Kidney tubule cell (primary cell): ENCODE measurements at places on chromosomes 11 and 22.

- DNase-seq = no peak
Measured at GRCh38 chr22:36317658-36318271, 64.8 kb downstream of the APOL1 start.

GRCh38 chr11:96715208-96715607 is 325.4 kb downstream of the JRKL start:
- DNase-seq = no peak

DNA sequence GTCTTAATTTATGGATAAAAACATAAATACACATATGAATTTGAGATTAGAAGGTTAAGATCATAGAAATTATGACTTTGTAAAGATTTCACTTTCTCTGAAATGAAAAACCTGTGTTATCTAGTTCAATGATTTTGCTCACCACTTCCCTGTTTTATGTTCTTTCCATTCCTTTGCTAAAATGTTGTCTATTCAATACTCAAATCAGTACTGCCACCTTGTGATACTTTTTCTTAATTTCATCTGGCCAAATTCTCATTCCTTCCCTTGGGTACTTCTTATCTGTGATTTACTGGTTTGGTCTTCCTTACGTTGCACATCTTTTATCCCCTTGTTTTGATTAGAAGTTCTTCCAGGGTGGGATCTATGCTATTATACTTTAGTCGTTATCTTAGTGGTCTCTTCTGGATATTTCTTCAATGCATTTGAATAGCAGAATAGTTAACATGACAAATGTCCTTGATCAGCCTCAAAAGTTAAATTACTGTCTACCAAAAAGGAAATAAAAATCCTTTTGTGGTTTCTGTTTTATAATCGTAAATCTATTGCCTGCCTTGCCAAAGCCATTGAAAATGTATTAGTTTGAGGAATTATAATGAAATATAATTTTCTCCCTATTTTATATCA is 197.0 kb downstream of the PGR start:
- peak; percentile 52 for DNase-seq

GRCh38 chr11:23976426-23976825 is 520.4 kb upstream of the LUZP2 start:
- no peak for DNase-seq

DNA sequence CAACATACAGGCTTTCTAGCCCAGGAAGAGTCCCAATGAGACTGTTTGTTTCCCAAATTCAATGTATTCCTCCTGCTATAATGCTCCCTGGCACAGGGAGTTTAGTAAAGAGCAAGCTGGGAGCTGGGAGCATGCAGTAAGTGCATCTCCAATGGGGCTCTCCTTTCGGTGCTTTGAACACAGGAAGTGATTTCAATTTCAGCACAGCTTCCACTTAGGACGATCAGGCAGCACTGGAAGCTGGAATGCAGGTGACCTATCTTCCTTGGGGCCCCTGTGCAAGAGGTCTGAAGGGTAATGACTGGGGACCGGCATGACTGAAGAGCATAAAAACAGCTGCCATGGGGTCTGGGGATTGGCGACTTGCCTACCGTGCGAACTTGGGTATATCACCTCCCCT is 76.0 kb downstream of the LARGE1 start:
- DNase-seq = peak; percentile 7

- peak; percentile 8 for DNase-seq
Measured at GRCh38 chr11:126212089-126212660, 593 bp downstream of the FAM118B start.

DNA sequence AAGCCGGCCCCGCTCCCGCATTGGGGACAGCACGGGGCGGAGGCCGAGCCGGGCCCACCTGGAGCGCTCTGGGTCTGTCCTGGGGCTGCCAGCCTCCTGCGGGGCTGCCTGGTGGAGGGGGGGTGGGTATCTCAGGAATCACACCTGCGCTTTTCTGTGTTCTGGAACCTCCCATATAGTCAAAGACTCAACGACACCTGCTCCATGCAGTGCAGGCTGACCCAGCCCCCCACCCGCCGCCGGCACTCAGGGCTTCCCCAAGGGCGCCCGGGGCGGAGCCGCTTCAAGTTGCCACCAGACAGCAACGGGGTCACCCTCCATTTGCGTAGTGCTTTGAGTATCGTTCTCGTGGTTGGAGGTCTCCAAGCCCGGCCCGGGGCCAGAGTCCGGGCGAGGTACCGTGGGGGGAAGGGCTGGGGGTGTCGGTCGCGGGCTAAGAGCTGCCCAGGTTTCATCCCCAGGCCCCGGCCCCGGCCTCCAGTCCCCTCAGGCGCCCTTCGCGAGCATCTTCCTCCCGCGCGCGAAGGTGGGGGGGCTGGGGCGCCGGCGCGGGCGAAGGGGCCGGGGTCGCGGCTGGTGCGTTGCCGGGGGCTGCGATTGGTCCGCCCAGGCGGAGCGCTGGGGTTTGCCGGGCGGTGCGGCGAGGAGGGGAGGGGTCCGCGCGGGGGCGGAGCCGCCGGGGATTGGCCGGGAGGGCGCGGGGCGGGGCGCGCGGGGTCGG is 6.6 kb downstream of the TSPAN4 start:
- DNase-seq = no peak

- DNase-seq = no peak
Measured at GRCh38 chr11:123547180-123547579, 107.2 kb downstream of the SCN3B start.

- no peak for DNase-seq
Measured at GRCh38 chr22:49042877-49043859, 784.5 kb downstream of the BRD1 start.

DNA sequence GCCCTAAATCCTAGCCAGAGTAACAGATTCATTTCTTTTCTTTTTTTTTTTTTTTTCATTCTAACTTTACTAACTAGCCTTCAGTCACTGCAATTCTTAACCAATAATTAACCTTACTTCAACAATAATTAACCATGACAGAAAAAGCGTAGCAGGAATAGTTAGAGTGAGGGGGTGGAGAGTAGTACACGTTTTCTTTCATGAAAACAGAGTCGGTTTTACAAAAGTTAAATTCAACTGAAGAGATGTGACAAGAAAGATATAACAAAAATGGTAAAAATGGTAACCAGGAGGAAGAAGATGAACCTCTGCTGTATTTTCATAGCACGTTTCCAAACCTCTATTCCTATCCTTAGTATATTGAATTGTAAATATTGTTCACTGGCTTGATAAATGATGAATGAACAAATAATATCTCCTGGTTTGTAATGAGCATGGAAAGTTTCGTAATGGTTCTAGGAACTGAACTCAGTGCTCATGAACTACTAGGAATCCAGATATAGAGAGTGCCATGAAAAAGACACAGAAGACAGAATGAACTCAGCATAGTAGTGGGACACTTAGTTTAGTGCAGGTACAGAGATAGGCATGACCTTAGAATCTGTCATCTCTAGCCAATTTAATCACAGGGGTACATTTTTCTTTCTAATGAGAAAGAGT is 116.5 kb upstream of the ANO5 start:
- DNase-seq = peak; percentile 76

DNA sequence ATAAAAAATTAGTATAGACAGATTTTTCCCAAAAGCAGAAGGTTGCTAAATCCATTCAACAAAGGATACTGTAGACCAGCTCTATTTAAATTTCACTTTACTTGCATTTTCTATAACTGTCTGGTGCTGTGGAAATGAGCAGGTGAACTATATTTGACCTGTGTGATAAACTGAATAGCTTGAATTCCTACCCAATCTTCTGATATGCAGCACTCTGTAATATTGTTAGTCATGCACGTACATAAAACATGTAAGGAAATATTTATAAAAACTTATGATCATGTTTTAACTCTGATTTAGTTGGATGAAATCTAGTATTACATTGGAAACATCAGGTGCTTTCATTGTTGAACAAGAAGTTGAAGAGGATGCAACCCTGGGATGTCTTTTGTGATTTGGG is 213.6 kb downstream of the DBX1 start:
- DNase-seq = no peak

DNA sequence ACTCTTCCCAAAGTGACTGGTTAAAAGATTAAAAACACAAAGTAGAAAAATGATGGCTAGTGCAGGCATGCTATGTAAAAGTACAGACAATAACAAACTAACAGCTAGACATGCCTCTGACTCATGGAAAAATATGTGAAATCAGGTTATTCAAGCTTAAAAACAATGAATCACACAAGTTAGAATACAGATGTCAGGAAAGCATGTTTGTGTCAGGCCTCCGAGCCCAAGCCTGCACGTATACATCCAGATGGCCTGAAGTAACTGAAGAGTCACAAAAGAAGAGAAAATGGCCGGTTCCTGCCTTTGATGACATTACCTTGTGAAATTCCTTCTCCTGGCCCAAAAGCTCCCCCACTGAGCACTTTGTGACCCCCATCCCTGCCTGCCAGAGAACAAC is 110.1 kb downstream of the NOX4 start:
- DNase-seq = peak; percentile 95

DNA sequence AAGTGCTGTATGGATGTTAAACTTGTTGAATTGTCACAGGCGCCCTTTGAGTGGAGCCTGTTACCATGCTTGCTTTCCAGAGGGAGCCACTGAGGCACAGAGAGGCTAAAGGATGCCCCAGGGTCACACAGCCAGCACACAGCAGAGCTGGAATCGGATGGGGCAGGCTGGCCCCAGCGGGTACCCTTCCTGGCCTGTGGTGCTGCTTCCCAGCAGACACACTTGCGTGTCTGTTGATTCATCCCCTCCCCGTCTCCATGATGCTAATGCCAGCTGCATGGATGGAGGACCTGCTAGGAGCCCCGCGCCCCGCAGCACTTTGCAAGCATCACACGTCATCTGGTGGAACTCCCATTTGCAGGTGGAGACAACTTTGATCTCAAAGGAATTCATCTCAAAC is 52.4 kb upstream of the SHISAL1 start:
- DNase-seq = no peak

GRCh38 chr22:24554313-24555164 is at the start of gene GUCD1:
Gene GUCD1, minus strand, starts transcription at chr22:24555138. Its CDS starts 147 bp downstream, at chr22:24554991.
- peak; percentile 37 for DNase-seq

- DNase-seq = no peak
Measured at GRCh38 chr11:119709638-119710346, 19.2 kb downstream of the NECTIN1 start.
